ENCODE measurements at places on chromosomes 5 and 9. TPM values are rescaled to one million over a fixed set of nuclear protein-coding genes. Genes with fewer than 3 reads are reported as not detected.

The TPPP gene
- 0.93 TPM for total RNA-seq

The CER1 gene
- total RNA-seq, result not detected

The FLT4 gene
- total RNA-seq, result 0.31 TPM

The LIX1 gene
- not detected for total RNA-seq

Data from aortic smooth muscle cell (primary cell).